ENCODE measurements at places on chromosomes 6 and 20.

- no peak for DNase-seq
Observed at GRCh38 chr20:701401-702129, 26.0 kb upstream of the SCRT2 start.

DNA sequence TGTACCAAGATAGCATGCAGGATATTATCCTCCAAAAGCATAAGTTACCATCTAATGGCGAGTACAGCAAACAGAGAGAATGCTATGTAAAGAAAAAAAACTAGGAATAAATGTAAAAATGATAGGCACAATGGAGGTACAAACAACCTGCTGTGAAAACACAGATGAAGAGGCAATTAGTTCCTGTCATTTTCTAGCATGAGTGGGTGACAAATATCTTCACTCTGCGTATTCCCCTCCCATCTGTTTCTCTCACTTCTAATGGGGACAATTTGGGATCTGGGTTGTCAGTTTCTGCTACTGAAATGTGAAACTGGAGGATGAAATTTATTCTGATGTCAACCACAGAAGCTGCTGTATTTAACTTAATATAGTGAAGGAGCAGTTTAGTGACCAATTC, 11.7 kb upstream of the PTPRK start:
- no peak for DNase-seq

DNA sequence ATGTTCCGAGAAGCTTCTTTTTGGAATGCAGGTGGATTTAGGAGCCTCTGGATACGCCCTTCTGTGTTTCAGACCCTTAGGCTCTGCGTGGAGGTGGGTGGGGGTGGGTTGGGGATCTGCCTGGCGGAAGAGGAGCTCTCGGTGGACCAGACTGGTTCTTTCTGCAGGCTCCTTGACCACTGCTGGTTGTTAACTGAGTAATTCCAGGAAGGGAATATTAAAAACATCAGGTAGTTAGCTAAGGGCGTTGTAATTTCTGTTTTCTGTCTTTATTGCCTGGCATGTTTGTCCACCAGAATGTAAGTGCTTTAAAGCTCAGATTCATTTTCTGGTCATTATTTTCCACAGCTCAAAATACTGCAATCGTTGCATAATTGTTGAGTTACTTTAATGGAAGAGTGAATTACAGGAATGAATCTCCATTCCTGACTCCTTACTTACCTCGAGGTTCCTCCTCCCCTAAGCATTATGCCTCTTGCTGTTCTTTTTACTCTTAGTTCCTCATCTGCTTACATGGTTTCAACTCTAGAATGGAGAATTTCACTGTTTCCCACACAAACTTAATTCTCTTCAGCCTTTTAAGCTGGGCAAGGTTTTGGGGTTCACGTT, 5.9 kb downstream of the CDYL start:
- no peak for DNase-seq

- DNase-seq, result no peak
Observed at GRCh38 chr6:97026298-97026697, 101.8 kb downstream of the KLHL32 start.

GRCh38 chr20:52201395-52201794, 9.8 kb upstream of the ZFP64 start:
- DNase-seq, result no peak

- DNase-seq, result no peak
Observed at GRCh38 chr6:170355661-170356060, 49.1 kb downstream of the FAM120B start.

Data from activated CD4-positive, alpha-beta T cell treated with anti-CD3 and anti-CD28 coated beads, Interleukin-2, amount 50 U/mL, for 48 hours (primary cell).